ENCODE measurements at places on chromosomes 11 and 22.

DNA sequence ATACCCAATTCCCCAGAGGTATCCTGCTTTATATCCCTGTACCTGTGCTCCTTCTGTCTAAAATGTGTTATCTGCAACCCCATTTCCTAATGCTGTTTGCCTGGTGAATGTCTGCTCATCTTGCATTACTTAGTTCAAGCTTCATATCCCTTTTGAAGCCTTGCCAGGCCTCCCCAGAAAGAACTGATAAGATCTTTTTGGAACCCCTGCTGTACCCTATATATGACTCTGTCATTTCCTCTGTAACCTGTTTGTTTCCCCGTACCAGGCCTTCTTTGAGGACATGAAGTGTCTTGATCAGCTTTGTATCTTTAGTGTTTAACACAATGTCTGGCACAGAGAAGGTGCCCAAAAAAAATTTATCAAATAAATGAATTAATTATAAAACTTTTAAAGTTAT lies 77.6 kb downstream of the LIF start:
- no peak for DNase-seq

DNA sequence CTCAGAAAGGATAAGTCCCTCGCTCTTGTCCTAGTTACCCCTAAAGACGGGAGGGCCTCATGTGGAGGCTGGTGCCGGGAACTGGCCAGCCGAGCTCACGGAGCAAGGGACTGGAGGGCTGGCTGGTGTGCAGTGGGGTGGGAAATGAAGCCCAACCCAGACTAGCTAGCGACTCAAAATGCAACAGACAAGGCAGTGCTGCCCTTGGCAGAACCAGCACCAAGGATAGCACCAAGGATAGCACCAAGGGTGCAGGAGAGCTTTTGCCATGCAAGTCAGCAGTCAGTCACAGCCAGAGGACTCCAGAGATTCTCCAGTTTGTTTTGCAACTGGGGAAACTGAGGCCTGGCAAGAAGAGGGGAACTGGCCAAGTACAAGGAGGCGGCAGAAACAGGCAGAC lies 6.5 kb upstream of the BATF2 start:
- no peak for DNase-seq

- DNase-seq = no peak
These were observed 97.7 kb downstream of the MPPED2 start for GRCh38 chr11:30488304-30488998.

DNA sequence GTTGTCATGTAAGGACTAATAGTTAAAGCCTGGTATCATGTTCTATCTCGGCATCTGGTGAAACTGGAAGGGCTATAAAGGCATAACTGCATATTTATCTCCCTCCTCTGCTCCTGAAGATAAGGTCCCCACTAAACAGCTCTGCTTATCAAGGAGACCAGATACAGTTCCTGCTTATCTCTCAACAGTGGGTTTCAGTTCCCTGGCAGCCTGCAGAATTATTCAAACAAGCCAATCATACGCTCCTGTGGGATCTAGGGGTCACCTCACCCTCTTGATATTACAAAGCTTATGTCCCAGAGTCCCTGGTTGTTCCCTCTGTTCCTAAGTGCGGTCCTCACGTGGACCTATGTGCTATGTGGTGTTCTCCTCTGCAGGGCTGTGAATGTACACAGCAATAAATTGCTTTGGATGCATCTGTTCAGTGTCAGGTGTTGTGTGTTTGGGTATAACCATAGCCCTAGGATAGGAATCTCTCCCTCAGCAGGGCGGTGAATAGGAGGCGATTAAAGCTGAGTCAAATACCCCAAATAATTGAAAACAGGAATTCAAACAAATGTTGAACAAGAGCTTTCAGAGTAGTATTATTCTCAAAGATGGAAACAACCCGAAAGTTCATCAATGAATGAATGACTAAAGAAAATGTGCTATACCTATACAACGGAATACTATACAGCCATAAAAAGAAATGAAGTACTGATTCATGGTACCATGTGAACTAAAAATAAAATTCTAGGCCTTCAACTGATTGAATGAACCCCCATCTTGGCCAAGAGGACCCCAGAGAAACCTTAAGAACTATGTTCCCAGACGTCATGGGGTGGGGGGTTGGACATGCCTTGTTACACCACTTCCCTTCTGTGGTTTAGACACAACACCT lies 3.1 kb upstream of the OOSP4A start:
- no peak for DNase-seq

- no peak for DNase-seq
These were observed 75.5 kb downstream of the MICAL2 start for GRCh38 chr11:12185914-12186313.

DNA sequence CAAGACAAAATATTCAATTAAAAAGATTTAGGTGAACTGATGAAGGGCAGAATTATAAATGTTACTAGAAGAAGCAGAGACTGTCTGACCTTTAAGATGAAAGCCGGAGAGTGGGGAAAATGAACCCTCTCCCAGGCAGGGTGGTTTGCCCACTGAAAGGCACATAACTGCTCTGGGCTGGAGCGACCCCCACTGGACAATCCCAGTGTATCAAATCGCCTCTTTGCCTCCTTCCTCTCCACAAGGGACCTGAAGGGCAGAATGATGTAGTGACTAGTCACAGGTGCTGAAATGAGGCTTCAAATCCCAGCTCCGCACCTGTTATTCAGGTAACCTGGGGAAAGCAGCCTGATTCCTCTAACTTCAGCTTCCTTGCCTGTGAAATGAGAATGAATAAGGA lies 69.0 kb downstream of the EFCAB6 start:
- no peak for DNase-seq

DNA sequence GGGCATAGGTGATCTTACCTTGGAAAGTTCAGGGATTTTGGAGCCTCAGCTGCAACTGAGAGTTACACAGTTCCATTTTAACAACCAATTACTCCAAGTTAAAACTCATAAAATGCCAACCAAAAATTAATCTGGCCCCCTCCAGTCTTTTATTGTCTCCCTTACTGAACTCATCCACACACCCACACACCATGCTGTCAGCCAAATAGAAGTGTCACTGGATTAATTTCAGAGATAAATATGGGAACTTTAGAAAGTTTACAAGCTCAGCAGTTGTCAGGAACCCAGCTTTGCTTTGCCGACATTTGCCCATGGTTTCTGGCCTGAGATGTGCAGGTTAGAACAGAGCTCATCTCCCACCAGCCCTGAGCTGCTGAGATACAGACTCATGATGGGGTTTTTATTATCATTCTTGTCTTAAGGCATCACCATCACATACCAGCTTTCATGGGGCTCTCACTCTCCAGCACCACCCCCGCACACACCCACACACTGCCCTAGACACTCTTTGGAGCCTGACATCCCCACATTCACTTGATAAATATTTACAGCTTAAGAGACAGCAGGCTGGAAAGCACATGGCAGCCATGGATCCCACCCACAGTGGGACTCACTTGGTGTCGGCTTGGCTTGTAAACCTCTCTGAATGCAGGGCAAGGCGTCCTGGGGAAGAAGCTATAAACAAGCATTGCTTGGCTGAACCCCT lies 23.7 kb upstream of the CTR9 start:
- no peak for DNase-seq

GRCh38 chr11:117621226-117621625 lies 175.8 kb downstream of the DSCAML1 start:
- DNase-seq = no peak

DNA sequence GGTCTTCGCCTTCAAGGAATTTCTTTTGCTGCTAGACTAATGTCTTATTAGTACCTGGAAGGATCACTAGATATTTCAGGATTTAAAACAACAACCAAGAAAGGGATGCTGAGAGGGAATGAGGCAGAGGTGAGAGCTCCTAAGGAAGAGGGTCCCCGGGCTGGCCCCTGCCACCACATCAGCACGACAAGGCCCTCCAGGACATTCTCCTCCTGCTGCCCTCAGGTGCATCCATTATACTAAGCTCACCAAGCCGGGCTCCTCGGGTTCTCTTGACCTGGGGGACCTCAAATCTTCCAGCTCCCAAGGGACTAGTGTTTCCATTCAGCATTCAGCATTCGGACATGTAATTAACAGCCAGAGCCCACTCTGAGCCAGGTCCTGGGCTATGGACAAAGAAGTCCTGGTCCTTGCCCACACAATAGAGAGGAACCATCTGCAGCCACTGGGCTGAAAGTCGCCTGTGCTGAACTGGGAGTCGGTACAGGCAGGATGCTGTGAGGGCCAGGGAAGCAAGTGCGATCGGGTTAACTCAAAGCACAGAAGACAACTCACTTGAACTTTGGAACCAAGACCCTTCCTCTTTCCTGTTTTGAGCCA lies 29.4 kb upstream of the OAF start:
- DNase-seq = no peak

DNA sequence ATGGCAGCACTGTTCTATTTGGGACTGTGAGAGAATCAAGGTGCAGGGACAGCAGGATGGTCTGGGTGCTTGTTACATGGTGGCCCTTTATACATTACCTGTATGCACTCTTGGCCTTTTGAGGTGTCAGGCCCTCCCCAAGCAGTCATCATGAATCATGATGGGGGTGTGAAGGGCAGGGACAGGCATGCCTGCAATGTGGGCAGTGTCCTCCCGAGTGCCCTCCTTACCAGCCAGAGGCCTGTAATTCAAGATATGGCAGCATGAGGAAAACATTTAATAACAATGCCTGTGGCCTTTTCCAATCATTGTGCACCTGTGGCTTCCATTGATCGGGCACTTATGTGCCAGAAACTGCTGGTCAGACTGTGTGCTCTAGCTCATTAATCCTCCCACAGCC lies 25.5 kb upstream of the CYP2D6 start:
- no peak for DNase-seq

DNA sequence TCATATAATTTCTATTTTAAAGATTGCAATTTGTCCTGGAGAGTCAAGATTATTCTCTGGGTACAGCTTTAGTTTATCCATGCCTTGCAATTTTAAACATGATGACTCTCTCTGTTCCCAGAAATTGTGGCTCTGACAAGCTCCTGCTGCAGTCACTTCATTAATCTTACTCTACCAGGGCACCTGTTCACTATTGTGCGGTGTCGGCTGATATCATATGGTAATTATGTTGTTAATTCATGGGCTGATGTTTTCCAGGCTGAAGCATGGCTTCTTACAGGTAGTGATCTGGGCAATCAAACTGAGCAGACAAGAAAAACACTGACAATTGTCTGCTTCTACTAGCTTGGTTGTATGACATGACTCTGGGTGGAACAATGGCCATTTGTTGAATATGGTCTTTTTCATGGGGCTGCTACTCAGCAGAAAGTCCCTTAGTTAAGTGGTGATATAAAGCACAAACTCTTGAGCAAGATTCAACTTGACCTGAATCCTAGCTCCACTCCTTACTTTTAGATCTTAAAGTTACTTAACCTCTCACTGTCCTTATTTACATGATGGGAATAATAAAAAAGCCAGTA lies 230.7 kb downstream of the FAT3 start:
- no peak for DNase-seq

- no peak for DNase-seq
These were observed 50.2 kb downstream of the BCR start for GRCh38 chr22:23230348-23231068.

- no peak for DNase-seq
These were observed 22.3 kb upstream of the GLYATL2 start for GRCh38 chr11:58866788-58867187.

GRCh38 chr22:36982136-36982535 lies 37.1 kb downstream of the TST start:
- DNase-seq = no peak

DNA sequence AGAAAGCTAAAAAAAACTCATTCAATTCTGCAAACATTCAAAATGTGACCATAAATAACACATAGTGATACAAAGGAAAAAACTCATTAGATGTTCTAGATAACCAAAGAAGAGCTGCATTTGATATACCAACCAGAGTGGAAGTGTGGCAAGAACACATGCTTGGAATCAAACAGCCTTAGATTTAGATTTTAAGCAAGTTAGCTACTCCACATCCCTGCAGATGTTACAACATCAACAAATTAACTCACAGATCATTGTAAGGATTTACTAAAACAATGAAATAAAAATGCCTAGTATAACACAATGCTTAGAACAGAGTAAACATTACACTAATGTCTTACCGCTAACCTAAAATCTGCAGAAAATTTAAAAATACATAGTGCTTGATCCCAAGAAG lies 114.0 kb upstream of the AKIP1 start:
- no peak for DNase-seq

- DNase-seq = no peak
These were observed 524.2 kb upstream of the CHORDC1 start for GRCh38 chr11:90747057-90747456.

DNA sequence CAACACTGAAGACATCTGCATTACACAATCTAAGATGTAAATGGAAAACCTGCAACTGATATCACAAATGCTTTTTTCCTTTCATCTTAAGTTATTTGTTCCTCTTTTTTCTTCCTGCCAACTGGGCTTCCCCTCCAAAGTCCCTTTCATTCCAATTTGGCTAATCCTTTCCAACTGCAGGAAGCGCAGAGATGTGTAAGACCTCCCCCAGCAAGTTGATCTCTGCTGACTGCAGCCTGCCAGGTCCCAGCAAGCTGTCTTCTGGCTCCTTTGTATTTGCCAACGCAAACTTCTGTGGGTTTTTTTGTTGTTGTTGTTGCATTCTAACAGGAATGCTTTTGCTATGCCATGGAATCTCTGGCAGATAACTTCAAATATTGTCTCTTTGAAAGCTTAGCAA lies 38.5 kb upstream of the LRRC4C start:
- DNase-seq = no peak

GRCh38 chr11:69391192-69392103 lies 90.0 kb upstream of the LINC01488 start:
- DNase-seq = no peak

GRCh38 chr11:61021661-61022212 lies 50.3 kb downstream of the CD6 start:
- no peak for DNase-seq

DNA sequence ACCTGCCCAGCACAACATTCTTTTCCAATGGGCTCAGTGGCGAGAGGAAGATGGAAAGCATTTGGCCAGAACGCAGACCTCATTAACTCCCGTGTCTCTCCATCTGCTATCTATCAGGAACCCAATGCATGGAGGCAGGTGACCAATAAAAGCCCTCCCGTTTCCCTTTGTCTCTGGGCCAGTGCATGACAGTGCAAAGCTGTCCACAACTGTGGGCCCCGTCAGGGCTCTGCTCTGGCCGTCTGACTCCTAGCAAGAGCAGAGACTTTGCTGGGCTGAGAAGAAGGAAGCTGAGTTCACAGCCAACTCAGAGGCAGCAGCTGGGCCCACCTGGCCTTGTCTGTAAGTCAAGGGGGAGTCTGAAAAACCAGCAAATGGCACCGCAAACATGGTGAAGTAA lies 177.8 kb downstream of the TENM4 start:
- no peak for DNase-seq

GRCh38 chr11:73259406-73260126 lies 12.6 kb upstream of the P2RY6 start:
- no peak for DNase-seq

DNA sequence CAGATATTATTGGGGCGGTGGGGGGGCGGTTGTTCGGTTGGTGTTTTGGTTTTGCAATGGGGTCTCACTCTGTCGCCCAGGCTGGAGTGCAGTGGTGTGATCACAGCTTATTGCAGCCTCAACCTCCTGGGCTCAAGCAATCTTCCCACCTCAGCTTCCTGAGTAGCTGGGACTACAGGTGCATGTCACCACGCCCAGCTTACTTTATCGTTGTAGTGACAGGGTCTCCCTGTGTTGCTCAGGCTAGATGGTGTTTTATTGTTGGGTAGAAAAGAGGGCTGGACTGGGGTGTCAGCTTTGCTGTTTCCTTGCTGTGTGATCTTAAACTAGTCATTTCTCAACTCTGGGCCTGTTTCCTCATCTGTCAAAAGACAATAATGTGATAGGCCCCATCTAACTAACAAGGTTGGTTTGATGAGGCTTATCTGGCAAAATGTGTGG lies 17.5 kb upstream of the MYH9 start:
- no peak for DNase-seq

GRCh38 chr11:34953955-34954354 lies 37.5 kb downstream of the PDHX start:
- no peak for DNase-seq
